Right renal pelvis (tissue), 4 donors: ENCODE measurements at places on chromosomes 3 and 15.
A peak's percentile ranks its signal among the peaks of the same experiment; 100 is the strongest.

- no peak for DNase-seq
Measured at GRCh38 chr3:192914848-192915247, 2.8 kb downstream of the MB21D2 start.

- DNase-seq: no peak
Measured at GRCh38 chr3:184636741-184637316, 75.0 kb downstream of the MAGEF1 start.

- DNase-seq: no peak
Measured at GRCh38 chr3:10554236-10554611, 48.8 kb upstream of the ATP2B2 start.

- DNase-seq: no peak
Measured at GRCh38 chr15:33608714-33609113, 297.9 kb downstream of the RYR3 start.

DNA sequence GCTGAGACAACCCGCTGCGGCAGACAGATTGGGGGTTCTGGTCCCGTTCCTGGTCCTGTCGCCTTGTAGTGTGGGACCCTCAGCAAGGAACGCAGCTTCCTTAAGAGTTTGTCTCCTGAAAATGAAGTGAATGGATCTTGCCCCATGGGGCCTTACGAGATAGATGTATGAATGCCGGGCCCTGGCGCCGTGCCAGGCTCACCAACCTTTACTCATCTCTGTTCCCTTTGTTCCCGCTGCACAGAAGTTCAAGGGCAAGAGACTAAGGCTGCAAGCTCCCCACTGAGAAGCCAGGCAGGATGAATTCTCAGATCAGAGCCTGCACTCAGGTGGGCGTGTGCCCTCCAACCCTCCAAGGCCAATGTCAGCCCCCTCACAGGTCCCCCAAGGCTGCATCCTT, 162.7 kb upstream of the IQSEC1 start:
- no peak for DNase-seq

GRCh38 chr3:190586631-190587011, 72.7 kb downstream of the IL1RAP start:
- DNase-seq: no peak

DNA sequence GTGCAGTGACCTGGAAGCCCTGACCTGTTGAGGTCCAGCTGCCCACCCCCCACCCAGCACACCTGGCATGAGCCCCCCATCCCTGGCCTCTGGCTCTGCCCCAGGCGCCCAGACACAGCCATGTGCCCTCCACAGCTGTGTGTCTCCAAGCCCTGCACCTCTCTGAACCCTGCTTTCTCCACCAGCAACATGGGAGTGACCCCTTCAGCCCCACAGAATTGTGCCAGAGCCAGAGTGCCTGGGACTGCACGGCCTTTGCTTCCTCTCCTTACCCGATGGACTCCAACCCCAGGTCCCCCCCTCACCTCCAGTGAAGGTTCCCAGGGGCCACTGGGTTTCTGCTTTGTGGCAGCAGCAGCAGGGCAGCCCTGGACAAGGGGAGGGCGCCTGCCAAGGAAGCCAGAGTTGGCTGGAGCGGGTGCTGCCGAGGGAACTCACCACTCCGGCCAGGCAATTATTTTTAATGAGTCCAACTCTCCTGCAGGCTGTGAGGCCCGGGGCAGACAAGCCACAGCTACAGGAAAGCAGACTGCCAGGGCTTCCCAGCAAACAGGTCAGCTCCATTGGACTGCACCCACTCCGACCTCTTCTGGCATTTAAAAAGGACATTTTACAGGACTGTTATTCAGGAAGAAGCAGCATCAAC, 24.1 kb downstream of the PRR20G start:
- DNase-seq: no peak

GRCh38 chr15:75923756-75924155, 20.1 kb downstream of the FBXO22 start:
- no peak for DNase-seq

- DNase-seq: no peak
Measured at GRCh38 chr15:39066677-39067076, 502.1 kb upstream of the RASGRP1 start.

DNA sequence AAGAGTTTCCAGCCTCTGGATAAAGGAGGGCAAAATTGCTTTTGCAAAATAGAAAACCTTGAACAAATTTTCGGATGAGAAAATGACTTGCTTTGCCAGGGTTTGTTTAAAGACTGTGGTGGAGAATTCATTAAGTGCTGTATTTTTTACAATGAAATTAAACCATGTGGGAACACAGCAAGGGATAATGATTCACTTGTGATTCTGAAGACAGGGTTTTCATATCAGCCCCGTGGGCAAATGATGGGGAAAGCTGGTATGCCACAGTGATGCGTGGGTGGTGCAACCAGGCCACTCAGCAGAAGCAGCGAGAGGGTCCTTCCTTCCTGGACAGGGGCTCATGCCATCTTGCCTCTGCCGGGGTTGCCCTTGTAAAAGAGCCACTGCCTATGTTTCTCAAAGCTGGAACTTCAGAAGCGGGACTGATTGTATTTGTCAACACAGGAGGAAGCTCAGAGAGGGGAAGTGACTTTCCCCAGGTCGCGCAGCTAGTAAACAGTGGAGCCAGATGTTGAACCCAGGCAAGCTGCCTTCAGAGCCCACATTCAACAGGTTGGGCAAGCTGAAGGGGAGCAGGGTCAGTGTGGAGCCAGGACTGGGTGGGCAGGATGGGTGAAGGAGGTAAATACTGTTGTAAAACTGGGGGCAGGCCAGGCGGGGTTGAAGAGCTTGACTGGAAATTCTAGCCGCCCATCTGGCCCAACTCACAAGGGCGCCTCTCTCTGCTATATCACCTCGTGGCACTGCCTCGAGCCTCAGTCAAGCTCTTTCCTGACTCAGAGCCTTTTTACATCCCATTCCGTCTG, 79.1 kb downstream of the TOP2B start:
- DNase-seq: no peak

- no peak for DNase-seq
Measured at GRCh38 chr15:27869697-27870281, 229.3 kb downstream of the OCA2 start.

DNA sequence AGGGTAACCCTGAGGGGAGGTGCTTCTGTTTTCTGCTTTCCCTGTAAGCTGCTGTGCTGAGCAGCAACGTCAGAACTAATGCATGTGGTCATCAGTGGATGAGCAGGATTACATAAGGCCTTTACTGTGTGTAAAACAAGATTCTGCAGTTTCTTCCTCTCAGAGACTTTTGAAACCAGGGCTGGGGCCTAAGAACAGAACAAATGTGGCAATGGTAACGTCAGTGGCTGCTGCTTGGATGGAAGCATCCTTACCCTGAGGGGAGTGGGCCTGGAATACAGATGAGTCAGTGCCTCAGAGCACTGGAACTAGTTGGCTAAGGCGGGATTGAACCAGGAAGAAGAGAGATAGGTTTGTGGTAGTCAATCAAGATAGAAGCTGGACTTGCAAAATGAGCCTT, 180.2 kb upstream of the KCNH8 start:
- no peak for DNase-seq

- no peak for DNase-seq
Measured at GRCh38 chr3:32868719-32869512, 51.1 kb downstream of the TRIM71 start.

DNA sequence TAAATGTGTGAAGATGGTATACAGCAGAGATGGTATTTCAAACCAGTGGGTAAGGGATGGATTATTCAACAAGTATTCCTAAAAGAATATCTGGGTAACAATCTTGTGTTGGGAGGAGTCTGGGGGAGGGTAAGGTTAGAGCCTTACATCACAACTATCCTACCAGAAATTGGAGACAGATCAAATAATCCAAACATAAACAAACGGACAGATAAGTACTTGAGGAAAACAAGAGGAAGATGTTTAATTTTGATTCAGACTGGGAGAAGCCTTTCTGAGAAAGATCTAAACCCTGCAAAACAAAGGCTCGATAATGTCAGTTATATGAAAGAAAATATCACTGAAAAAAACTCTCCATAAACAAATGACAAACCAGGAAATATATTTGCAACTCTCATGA, 77.9 kb downstream of the SLC9A9 start:
- no peak for DNase-seq

GRCh38 chr15:77243716-77244401, 172.9 kb upstream of the TSPAN3 start:
- no peak for DNase-seq

GRCh38 chr3:143054011-143054410, 52.6 kb downstream of the U2SURP start:
- DNase-seq: no peak

DNA sequence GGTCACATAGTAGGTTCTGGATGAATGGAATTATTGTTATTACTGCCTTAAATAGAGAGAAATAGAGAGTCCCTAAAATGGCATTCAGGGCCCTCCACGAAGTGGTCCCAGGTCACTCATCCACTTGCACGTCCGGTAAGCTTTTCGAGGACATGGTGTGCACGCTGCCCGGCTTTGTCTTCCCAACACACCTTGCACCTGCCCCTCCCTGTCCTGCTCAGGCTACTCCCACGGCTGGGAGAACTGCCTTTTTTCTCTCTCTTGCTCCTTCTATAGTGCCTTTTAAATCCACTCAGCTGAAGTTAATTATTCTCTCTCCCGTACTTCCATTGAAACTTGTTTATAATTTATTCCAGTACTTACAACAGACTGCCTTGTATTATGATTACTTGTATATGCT, 5.6 kb upstream of the DGKG start:
- DNase-seq: no peak

DNA sequence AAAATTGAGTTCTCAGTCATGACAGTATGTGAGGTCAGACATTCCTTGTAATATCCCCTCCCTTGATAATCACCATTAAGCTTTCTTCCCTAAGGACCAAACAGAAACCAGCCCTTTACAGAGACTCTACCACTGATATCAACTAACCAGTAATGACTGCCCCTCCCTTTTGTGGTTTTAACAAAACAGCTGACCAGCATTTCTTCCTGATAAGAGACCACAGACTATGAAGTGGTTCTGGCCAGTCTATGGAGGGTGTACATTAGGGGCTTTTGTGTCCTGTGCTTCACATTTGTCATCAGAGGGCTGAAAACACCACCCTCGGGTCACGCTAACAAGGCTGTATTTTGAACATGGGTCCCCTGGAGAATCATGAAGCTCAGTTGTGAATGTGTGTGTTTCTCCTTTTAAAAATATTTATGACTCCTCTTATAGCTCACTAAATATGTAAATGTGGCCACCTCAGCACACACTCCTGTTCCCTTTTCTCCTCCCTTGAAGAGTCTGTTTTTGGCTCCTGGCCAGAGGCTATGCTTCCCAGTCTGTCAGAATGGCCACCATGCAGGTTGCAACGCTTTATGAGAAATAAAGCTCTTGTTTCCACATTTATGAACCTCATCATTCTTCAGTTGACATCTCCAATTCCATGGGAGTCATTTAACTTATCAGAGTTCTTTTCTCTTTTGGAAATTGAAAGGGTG, 239.3 kb downstream of the CPNE4 start:
- no peak for DNase-seq

- DNase-seq: no peak
Measured at GRCh38 chr15:63968700-63969099, 77.6 kb downstream of the DAPK2 start.

DNA sequence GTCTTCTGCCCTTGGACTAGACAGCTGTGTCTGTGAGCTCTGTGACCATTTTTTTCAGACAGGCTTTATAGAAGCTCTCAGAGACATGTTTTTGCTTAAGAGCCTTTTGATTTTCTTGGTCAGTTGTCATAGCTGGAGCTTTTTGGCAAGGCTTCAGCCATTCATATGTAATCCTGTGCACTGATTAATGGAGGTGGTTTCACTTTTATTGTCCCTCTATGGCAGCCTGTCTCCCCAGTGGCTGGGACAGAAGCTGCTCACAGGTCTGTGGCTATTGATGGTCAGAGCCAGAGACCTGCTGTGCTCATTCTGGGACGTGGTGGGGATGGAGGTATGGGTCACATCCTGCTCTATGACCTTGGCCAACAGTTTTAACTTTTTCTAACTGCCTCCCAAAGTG, 226.6 kb upstream of the LRRFIP2 start:
- DNase-seq: no peak

GRCh38 chr15:68789534-68790241, 31.0 kb downstream of the ANP32A start:
- DNase-seq: no peak

- DNase-seq: no peak
Measured at GRCh38 chr3:146145642-146146041, 15.3 kb downstream of the PLOD2 start.

- peak; percentile 10 for DNase-seq
Measured at GRCh38 chr3:124916837-124917409, 17.6 kb downstream of the MUC13 start.

GRCh38 chr3:129723558-129724324, 117.3 kb upstream of the PLXND1 start:
- no peak for DNase-seq

DNA sequence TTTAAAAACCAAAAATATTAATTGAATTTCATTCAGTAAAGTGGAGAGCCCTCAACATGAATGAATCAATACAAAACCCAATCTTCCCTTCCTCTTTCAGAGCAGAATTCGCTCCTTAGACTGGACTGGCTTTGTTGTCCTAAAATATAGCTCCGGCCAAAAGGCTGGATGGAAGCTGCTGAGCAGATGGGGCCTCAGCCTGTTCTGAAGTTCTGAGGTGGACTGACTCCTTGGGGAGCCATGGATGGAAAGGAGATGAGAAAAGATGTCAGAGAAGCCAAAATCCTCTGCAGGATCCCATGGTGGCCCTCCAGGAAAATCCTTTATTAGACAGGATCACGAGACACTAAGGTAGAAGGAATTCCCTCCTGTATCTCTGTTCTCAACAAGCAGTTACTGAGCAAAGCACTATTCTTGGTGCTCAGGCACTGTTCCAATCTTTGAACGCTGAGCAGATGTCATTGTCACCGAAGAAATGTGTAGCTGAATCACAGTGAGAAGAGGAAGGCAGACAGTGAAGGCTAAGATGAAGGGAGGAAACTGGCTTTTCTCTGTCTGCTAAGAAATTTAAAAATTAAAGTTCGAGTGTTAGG, 122.0 kb downstream of the SEMA6D start:
- no peak for DNase-seq
